Iris pigment epithelial cell (primary cell): ENCODE measurements at places on chromosomes 12 and 14.

DNA sequence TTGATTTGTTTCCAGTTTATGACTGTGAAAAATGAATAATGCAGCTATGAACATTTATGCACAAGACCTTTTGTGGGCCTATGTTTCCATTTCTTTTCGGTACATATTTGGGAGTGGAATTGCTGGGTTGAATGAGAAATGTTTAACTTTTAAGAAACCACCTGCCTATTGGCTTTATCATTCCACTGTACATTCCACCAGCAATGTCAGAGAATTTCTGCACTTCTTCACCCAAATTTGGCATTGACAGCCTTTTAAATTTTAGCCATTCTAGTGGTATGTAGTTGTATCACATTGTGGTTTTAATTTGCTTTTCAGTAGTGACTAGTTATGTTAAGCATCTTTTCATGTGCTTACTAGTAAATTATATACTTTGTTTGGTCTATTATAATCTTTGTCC, 317.0 kb upstream of the TMTC1 start:
- DNase-seq: no peak

GRCh38 chr12:39930101-39930500, 175.8 kb downstream of the SLC2A13 start:
- DNase-seq: no peak

DNA sequence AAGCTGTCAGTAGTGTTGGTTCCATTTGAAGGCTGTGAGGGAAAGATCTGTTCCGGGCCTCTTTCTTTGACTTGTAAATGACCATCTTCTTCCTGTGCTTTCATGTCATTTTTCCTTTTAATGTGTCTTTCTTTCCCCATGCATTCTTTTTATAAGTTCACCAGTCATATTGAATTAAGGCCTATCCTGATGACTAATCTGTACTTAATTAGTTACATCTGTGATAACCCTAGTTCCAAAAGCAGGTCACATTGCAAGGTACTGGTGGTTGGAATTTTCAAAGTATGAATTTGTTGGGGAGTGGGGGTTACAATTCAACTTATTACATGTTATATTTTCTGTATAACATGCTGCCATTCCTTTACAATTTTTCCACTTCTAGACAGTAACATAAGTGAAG, 1642.1 kb upstream of the FLRT2 start:
- no peak for DNase-seq

- no peak for DNase-seq
Measured at GRCh38 chr14:95348395-95349080, 28.8 kb upstream of the CLMN start.

GRCh38 chr12:44616402-44616801, 259.7 kb downstream of the NELL2 start:
- peak; percentile 10 for DNase-seq

DNA sequence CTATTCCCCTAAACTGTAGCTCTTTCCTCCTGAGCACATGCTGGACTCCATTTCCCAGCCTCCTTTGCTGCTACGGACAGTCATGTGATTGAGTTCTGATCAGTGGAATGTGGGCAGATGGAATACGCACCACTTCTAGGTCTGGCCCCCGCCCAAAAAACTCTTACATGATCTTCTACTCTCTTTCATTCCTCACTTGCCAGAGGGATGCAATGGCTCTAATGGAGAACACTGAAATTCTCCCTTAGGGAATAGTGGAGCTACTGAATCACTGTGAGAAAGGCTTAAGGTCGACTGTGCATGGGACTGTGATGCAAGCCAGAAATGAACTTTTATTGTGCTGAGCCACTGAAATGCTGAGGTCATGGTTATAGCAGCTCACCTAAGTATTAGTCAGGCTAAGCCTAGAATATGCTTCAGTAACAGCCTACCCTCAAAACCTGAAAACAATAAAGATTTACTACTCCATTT, 13.0 kb upstream of the TMED2 start:
- peak; percentile 83 for DNase-seq

GRCh38 chr12:26845057-26845666, 12.2 kb upstream of the ITPR2 start:
- DNase-seq: peak; percentile 54

GRCh38 chr14:103892247-103892646, 36.0 kb upstream of the TDRD9 start:
- no peak for DNase-seq

- no peak for DNase-seq
Measured at GRCh38 chr14:90536092-90536491, 139.3 kb downstream of the CALM1 start.

DNA sequence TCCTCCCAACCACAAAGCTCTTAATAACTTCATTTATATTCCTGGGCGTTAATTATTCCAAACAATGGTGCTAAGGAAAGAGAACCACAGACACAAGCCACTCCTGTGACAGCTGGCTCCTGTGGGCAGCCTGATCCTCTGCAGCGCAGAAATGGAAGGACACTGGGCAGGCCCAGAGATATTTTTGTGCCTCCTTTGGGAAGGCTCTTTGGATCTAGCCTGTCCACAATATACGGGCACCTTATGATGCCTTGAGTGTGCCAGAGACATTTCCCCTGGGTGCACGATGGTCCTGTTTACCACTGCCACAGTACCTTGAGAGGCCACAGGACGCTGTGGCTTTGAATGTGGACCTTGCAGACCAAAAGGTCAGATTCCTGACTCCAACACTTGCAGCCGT, 2.1 kb downstream of the ASB2 start:
- DNase-seq: no peak

GRCh38 chr12:75784591-75784990, 247.0 kb downstream of the PHLDA1 start:
- DNase-seq: no peak

DNA sequence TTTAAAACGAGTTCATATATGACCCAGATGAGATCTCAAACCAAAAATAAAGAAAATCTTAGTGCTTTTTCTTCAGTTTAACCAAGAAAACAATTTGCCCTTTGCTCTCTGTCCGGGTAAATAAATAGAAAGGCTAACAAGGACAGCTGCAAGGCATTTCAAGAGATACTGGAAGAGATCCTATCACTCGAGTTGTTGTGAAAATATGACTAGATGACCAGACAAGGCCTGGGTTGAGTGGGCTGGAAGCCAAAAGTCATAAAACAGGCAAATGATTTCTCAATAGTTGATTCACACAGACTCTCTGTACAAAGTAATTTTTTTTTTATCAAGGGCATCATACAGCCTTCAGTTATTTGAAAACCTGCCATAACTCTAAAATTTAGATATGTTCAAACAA, 55.9 kb upstream of the AVPR1A start:
- DNase-seq: peak; percentile 59
